ENCODE measurements at places on chromosomes 2 and 18.

DNA sequence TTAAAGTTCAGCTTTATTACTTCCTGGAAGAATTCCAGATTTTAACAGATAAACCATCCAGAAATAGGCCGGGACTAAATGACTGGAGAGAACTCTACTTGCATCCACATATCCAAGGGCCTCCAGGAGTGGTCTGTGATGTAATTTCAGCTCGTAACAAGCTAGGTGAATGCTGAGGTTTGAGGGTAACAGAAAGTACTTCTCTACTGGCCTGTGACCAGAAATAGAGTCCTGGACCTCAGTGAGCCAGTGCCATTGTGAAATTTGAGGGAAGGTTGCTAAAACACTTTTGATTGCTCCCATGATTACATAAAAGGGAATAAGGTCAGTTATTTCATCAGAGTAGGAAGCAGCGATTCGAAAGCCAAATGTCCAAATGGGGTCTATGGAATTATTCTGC lies 158.1 kb downstream of the DOCK10 start:
- DNase-seq: no peak

- no peak for DNase-seq
These were observed 271.8 kb downstream of the NEDD4L start for GRCh38 chr18:58315739-58316215.

DNA sequence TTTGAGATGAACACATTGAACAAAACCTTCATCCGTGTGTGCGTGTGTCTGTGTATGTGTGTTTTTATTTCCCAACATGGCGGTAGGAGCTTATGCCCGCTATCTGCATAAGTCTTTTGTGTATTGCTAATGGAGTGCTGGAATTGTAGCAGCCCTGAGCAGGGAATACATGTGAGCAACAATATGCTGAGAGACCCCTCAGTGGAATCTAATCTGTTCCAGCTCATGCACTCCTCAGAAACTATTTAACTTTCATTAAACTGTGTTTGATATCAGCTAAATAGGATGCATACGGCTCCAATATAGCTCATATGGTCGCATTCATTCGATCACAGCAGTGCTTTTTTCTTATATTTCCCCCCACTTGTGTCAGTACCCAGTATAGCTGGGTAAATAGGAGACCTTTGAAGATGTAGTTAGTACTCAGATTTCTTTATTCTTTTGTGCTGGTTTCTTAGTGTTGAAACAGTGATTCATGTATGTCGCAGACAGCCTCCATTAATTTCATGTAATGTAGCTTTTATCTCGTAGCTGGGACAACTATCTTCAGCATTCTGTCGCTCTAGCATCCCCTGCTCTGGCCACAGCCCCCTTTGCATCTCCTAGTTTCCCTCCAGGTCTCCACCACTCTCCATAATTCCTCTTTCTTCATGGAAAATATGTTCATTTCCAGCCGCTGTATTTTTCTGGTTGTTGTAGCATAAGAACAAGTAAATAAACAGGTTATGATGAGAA lies 891.2 kb downstream of the BCL11A start:
- DNase-seq: no peak

GRCh38 chr18:10354890-10355289 lies 99.5 kb upstream of the APCDD1 start:
- no peak for DNase-seq

- no peak for DNase-seq
These were observed 304.1 kb upstream of the FAM98A start for GRCh38 chr2:33903215-33903614.
